ENCODE measurements at places on chromosomes 3 and 15.
A peak's percentile ranks its signal among the peaks of the same experiment; 100 is the strongest.

GRCh38 chr3:193673845-193674244, 80.8 kb downstream of the OPA1 start:
- DNase-seq = peak; percentile 56

- peak; percentile 43 for DNase-seq
Measured at GRCh38 chr3:13015286-13016082, 57.7 kb downstream of the IQSEC1 start.

DNA sequence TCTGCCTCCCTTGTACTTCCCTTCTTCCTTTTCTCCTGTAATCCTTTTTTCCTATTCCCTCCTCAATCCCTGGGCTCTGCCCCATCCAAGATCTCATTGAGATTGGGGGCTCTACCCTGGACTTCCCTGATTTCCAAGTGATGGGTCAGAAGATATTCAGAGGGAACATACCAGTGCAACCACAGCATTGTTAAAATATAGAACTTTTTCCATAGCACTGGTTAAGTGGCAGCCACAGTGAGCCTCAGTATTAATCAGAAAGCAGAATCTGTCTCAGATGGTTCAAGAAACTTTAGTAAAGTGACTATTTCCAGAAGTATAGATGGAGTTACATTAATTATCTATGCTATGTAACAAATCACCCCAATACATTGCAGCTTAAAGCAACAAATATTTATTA, 18.7 kb upstream of the SCN10A start:
- no peak for DNase-seq

- DNase-seq = no peak
Measured at GRCh38 chr3:163832547-163832946, 1245.7 kb downstream of the SI start.

DNA sequence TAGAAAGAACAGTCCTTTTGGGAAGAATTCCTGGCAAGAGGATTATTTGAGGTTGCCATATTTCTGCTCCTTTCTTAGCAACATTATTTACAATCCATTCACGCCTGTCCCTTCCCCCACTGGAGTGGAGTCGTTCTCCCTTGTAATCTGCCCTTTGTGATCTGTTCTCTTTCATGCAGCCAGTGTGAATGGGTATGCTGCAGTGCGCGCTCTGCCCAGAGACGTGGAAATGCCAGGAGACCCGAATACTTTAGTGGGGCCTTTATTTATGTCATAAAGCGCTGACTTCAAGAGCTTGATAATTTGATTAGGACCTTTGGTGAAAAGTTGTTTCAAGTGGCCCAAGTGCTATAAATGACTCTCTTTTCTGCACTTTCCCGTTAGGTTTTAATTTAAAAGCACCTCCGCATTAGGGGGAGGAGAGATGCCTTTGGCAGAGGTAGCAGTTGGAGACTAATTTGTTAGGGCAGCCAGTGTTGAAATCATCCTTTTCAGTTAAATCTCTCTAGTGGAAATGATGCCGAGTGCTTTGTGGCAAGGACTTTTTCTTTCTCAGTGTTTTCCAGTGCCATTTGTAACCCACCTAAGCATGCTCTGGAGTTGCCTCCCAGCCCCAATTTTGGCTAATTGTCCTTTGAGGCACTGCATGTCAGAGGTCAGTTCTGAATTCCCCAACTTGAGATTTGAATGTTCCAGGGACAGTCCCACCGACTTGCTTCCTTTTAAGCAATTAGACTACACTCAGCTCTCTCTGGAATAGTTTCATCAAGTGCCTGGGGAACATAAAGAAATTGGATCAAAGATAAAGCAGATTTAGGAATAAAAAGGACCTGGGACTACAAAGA, 52.4 kb downstream of the PSMD6 start:
- DNase-seq = peak; percentile 67

- DNase-seq = no peak
Measured at GRCh38 chr3:117518364-117518763, 808.8 kb downstream of the TUSC7 start.

GRCh38 chr3:75129101-75129500, 514.6 kb upstream of the CNTN3 start:
- no peak for DNase-seq

GRCh38 chr15:62059108-62059815, 985 bp downstream of the VPS13C start:
- peak; percentile 40 for DNase-seq

- DNase-seq = no peak
Measured at GRCh38 chr15:67405208-67406191, 115.4 kb upstream of the C15orf61 start.

GRCh38 chr15:40754574-40754882, 526 bp downstream of the RMDN3 start:
- DNase-seq = no peak

GRCh38 chr3:113193719-113194118, 17.6 kb upstream of the BOC start:
- DNase-seq = no peak

GRCh38 chr15:39092761-39093160, 488.1 kb upstream of the THBS1 start:
- DNase-seq = no peak

DNA sequence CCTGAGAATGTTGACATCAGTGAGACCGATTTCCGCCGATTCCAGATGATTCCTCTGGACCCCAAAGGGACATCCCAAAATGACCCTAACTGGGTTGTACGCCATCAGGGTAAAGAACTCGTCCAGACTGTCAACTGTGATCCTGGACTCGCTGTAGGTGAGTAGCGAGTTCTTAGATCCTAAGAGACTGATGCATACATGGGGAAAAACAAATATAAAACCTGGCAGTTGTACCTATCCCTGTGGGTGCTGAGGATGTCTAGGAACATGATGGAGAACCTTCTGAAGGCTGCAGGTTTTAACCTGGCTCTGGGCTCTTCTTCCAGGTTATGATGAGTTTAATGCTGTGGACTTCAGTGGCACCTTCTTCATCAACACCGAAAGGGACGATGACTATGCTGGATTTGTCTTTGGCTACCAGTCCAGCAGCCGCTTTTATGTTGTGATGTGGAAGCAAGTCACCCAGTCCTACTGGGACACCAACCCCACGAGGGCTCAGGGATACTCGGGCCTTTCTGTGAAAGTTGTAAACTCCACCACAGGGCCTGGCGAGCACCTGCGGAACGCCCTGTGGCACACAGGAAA, 12.3 kb downstream of the THBS1 start:
- no peak for DNase-seq

DNA sequence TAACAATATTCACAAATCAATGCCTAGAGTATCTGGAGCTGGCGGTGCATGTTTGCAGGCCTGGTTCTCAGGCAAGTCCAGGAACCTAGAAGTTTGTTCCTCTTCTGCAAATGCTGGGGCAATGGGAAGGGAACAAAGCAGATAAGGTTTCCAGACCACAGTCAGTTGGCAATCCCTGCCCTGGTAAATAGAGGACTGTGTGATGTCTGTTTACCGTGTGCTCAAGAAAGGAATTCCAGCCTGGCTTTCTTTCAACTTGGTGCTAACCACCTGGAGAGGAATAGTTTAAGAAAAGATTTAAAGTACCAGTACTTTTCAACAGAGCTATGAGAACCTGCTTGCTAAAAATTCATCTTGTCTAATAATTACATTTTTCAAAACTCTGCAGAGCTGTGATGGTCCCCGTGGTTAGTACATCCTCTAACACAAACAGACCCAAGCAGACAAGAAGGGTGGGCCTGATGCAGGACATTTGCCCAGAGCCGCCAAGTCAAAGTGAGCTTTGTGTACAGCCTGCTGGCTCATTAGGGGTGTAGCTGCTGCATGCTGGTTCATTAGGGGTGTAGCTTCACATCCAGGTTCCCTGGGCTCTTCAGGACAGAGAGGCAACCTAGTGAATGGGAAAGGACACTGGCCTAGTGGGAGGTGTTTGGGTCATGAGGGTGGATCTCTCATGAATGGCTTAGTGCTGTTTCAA, 220.5 kb downstream of the SQOR start:
- no peak for DNase-seq

- peak; percentile 15 for DNase-seq
Measured at GRCh38 chr3:76383781-76384180, 598.4 kb upstream of the ZNF717 start.

GRCh38 chr3:32601722-32602121, 31.1 kb upstream of the DYNC1LI1 start:
- no peak for DNase-seq

DNA sequence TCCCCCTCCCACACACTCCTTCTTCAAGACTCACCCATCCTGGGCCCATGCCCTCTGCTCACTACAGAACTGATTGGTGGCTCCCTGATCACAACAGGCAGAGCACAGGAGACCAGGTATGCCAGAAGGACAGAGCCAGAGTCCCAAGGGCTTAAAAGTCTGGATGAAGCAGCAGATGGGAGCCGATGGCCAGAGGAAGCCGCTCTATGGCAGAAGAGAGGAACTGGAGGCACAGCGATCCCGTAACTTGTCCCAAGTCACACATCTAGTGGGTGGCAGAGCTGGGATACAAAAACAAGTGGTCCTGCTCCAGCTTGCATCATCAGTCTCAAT, 20.7 kb downstream of the ITGA11 start:
- DNase-seq = peak; percentile 4

DNA sequence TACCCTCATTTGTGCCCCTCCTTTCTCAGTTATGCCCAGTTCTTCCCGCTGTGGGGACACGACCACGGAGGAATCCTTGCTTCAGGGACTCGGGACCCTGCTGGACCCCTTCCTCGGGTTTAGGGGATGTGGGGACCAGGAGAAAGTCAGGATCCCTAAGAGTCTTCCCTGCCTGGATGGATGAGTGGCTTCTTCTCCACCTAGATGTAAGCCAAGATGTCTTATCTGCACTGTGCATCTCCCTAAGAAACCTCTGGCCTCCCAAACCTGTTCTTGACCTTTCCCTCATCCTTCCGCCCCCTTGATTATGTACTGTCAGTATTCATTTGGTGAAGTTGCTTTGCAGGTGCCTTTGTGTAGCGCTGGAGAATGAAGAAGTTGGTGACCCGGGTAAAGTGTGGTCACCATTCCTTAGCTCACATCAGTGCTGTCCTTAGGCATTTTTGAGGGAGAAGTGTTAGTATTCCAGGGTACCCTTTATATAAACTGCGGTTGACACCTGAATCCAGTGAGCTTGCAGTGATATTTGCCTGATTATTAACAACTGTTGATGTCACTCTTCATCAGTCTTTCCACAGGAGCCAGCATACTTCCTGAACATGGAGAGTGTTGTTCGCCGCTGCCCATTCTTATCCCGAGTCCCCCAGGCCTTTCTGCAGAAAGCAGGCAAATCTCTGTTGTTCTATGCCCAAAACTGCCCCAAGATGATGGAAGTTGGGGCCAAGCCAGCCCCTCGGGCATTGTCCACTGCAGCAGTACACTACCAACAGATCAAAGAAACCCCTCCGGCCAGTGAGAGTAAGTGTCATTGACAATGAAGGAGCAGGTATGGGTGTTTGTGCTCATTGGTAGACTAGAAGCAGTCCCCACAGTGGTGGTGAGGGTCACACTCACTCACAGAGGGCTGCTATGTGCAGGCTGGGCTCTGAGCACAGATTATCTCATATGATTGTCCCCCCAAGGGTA, 966 bp downstream of the ALAS1 start:
- DNase-seq = no peak

GRCh38 chr3:111194048-111194447, 122.4 kb downstream of the NECTIN3 start:
- no peak for DNase-seq

DNA sequence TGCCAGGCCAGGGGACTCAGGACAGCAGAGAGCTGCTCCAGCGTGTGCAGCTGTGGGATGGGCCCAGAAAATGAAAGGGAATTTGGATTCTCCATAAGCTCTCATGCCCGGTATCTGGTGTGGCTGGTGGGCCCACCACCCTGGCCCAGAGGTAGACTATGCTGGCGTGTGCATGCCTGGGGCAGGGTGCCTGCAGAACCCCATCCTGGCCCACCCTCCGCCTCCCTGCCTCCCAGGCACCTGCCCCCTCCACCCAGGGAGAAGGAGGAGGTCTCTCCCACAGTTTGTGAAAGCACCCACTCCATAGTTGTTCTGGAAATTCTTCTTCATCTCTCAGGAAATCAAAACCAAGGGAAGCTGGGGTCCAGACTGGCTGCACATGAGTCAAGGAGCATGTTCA, 112.9 kb downstream of the ADCY5 start:
- DNase-seq = no peak

DNA sequence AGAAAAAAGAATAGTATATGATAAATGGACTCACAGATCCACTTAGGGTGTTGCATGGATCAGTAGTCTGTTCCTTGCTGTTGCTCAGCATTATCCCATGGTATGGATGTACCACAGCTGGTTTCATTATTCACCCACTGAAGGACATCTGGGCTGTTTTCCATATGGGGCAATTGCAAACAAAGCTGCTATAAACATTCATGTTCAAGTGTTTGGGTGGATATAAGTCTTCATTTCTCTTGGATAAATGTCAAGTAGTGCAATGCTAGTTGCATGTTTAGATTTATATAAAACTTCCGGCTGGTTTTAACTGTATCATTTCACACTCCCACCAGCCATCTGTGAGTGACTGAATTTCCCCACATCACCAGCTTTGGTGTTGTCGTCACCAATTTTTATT, 137.7 kb downstream of the ASB7 start:
- peak; percentile 96 for DNase-seq

DNA sequence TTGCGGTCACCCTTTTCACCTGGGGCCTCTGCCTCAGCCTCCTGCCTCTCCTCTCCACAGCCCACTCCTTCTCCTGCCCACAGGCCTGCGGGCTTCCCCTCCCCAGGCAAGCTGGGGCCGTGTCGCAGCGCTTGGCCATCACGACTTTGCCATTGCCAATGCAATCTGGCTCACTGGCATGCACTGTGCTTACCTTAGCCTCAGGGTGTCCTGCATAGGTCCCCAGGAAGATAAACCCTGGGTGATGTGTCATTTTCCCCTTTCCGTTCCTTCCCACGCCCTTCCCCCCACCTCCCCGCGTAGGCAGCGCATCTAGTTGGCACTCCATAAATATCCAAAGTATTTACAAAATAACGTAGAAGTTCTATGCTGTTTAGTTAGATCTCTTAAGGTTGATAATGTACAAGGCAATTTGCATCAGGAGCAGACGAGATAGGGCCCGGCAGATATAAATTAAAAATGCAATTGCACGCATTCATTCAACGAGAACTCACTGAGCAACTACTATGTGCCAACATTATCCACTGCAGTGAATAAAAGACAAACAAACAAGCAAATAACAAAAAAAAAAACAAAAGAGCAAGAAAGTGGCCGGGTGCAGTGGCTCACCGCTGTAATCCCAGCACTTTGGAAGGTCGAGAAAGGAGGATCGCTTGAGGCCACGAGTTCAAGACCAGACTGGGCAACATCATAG, 973 bp upstream of the COPG1 start:
- no peak for DNase-seq

DNA sequence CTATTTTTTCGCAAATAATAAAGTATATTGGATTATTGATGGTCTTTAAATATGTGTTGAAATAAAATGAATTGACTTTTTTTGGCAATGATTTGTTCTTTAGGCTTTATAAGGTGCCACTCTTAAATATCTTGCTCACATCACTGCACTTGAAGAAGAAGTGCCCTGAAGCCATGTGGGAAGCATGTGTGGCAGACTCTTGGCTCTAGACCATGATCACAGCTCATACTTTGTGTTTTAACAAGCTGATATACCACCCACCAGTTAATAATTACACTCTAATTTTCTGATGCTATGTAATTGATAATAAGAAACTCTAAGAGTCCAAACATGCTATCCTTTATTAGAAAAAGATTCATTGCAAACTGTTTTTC, 52.1 kb upstream of the TGFBR2 start:
- no peak for DNase-seq

- DNase-seq = no peak
Measured at GRCh38 chr15:62561059-62561519, 396.0 kb upstream of the C2CD4B start.
